ENCODE measurements at places on chromosomes 2 and 18.

DNA sequence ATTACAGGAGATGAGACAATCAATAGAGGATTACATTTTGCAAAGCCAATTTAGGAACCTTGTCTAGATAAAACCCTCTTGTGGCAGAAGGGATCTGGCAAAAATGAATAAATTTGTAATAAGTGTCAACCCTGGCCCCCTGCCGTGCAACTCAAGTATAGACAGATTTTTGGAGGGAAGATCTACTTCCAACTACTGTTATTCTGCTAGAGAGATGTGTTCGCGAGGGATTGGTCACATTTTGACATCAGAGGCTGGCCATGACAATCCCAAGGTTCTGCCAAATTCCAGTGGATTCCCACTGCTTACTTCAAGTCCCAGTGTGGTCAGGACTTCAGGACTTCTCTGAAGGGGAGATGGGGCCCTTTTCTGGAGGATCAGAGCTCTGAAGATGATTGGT, 192.6 kb downstream of the SH3RF3 start:
- no peak for DNase-seq

DNA sequence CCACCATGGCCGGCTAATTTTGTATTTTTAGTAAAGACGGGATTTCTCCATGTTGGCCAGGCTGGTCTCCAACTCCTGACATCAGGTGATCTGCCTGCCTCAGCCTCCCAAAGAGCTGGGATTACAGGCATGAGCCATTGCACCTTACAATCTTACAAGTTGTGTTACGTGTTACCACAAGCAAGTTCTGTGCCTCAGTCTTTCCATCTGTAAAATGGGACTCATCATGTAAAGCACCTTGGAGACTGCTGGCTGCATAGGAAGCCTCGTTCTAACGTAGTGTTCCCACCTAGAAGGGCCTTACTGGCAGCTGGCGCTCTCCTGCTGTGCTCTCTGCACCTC, 10.0 kb downstream of the DNAJB2 start:
- DNase-seq: no peak

- DNase-seq: no peak
Measured at GRCh38 chr18:9048808-9049494, 53.5 kb upstream of the NDUFV2 start.

DNA sequence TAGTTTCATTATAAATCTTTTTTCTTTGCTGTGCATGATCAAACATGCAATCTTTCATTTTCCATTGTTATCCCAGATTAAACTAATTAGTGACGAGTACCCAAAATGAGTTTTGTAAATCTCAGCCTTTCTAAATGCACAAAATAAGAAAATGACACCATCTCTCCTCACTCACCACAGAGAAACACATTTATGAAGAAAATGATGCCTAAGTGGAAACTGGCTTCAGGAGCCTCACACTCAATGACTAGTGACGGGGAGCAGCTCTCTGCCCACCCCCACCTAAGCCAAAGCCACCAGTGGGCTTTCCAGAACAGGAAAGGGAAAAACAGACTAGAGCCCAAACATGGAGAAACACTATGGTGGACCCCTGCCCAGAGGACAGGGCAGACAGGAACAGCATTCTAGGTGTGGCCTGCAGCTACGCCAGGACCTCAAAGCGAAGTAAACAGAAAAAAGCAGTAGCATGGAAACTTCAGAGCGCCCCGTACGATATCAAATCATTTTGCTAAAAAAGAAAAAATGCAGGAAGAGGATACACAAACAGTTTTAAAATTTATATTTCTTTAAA, 113.5 kb downstream of the RBMS1 start:
- no peak for DNase-seq

DNA sequence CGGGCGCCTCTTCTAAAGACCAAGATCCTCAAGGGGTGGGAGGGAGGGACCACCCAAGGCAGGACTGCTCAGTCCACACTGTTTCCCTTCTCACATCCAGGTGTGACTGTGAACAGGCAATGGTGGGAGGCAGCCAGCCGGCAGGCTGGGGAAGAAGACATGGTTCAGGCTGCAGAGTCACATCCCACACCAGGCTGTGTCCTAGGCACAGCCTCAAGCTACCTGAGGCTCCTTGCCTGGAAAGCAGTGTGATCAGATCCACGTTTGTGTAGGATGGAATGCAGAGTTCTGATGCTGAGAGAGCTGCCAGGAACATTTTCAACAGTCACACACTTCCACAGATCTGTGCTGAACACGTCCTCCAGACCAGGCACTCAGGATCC, 16.4 kb downstream of the SLC66A2 start:
- DNase-seq: no peak

GRCh38 chr2:222465746-222466145, 41.4 kb downstream of the SGPP2 start:
- no peak for DNase-seq

DNA sequence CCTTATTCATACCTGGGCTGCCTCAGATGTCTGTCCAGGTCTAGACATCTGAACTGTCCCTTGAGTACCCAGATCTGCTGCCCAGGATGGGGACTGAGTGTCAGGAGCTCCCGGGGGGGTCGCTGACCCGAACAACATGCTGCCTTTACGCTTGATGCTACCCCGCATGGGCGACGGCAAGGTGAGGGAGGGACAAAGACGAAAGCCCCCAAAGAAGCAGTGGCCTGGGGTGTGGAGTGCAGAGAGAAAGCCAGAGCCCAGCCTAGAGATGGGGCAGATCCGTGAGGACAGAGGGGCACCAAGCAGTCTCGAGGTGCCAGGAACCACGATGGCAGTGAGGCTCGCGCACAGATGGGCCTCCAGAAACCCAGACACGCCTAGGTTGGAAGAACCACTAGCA, 234.7 kb downstream of the ATAD2B start:
- no peak for DNase-seq

Measured in CD8-positive, alpha-beta memory T cell (primary cell).